Activated naive CD8-positive, alpha-beta T cell treated with anti-CD3 and anti-CD28 coated beads, Interleukin-2, amount 10 ng/mL, durations not matched to agents 7 days and 5 days (primary cell): ENCODE measurements at places on chromosomes 11 and 22. TPM values are rescaled to one million over a fixed set of nuclear protein-coding genes. Genes with fewer than 3 reads are reported as not detected.
A peak's percentile ranks its signal among the peaks of the same experiment; 100 is the strongest.

The GNG3 gene
- not detected for total RNA-seq

The PANX3 gene
- total RNA-seq: not detected

DNA sequence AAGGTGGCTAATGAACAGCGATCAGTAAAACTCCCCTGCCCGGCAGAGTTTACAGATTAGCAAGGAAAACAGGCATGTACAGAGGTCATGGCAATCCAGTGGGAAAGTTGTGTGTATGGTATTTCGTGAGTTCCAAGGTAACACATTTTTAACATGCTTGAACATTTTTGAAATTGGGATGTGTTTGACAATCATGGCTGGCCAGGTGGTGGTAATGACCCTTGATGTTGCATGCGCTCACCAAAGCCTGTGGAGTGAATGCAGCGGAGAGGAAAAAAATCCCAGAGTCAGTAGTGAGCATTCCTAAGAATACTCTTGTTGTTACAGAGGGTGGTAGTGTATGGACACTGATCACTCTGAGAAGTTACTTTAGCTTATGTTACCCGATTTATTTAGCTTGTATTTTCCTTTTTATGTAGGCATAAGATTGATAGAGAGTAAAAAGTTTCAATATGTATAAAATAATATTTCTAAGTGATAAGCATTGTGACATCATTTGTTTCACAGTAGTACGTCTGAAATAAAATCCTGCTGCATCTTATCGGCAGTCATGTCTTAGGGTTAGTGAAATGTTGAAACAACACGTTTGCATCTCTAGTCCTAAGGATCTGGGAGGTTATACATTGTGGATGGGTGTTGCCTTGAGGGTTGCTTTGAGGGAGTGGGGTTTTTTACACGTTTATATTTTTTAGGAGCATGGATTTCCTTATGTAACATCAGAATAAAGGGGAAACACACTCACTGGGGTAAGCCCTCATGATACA, 8.7 kb downstream of the TEAD1 start:
- no peak for DNase-seq

DNA sequence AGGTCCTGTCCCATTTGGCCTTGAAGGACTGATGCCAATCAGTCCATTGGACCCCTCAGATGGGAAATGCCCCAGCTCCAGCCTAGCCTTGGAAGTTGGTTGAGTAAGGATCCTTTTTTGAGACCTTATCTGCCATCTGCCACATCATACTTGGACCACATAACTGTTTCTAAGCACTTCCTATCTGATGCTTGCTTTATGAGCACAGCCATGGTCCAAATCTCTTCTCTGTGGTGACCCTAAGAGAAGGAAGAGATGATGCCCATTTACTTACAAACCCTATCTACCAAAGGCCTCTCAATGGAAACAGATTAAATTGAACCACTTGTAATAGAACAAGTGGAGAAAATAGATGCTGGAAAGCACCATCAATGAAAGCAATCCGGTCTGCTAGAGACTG, 53.8 kb upstream of the TTC12 start:
- DNase-seq: no peak

DNA sequence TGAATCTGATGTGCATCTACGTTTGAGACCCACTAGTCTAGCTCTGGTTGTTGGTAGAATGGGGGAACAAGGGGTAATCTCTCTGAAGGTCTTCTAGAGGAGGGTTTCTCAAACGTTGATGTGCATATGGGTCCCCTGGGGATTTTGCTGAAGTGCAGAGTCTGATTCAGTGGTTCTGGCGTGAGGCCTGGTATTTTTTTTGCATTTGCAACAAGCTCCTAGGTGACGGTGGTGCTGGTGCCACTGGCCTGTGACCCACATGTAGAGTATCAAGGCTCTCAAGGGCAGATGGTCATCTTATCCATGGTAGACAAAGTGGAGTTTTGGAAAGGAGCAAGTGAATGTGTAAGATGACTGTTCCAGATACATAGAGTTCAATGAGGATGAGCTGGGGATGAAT, 97.1 kb downstream of the CEP164 start:
- no peak for DNase-seq

- DNase-seq: peak; percentile 30
Measured at GRCh38 chr11:1747753-1748635, 2.4 kb downstream of the IFITM10 start.
